Amygdala (tissue), 56 donors: ENCODE measurements at places on chromosomes 2 and 18.

- no peak for DNase-seq
Measured at GRCh38 chr2:32760628-32761027, 132.8 kb downstream of the TTC27 start.

DNA sequence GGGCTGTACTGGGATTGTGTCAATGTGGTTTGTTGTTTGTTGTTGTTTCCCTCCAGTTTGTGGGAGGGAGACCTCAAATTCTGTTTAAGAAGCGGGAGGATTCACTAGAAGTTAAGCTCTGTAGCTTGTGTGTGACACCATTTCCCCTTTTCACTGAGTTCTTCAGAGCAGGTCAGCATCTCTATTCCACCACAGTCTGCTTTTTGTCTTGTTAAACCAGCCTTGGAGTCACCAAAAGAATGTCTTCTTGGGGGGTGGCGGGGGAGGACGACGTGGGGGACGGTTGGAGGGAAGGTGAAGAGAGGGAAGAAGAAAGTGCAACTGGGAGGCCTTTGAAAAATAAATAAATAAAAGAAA, 2.3 kb upstream of the BCL11A start:
- DNase-seq: no peak

DNA sequence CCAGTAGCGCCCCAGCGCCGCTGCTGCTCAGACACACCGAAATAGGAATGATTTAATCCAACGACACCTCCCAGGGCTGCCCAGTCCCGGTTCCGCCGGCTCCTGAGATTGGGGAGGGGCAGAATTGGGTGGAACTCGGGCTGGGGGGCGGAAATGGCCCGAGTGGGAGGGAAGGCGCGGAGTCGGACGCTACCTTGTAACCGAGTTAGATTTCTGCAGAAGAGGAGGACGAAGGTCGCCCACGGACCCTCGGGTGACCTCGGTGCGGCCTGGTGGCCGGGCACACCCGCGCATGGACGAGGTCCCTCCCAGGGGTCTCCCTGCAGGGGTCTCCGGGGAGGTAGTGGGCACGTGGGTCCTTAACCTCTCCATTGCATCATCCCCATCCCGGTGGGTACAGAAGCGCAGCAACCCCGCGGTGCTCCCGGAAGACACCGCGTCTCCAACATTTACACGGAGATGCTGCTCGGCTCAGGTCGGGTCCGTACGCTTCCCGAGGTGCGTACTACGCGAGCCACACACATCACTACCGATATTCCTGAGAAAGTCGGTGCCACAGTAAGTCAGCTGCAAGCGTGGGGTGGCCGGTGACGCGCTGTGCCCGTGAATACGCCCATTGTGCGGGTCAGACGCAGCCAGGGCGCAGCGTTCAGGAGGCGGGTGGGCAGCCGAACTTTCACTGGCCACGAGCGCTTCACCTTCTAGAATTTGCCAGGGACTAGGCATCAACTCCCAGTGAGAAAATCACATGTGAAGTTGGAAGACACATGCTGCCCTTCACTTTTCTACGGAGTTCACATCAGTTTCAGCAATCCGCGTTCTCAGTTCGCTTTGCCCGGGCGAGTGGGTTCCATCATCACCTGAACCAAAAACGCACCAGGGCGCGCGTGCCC, 3.0 kb downstream of the ZNF516 start:
- DNase-seq: no peak

GRCh38 chr2:100269889-100270288, 52.4 kb downstream of the LONRF2 start:
- DNase-seq: no peak

GRCh38 chr2:84306361-84306760, 152.7 kb downstream of the SUCLG1 start:
- no peak for DNase-seq

GRCh38 chr2:42762823-42763804, 821 bp downstream of the OXER1 start:
- DNase-seq: no peak

DNA sequence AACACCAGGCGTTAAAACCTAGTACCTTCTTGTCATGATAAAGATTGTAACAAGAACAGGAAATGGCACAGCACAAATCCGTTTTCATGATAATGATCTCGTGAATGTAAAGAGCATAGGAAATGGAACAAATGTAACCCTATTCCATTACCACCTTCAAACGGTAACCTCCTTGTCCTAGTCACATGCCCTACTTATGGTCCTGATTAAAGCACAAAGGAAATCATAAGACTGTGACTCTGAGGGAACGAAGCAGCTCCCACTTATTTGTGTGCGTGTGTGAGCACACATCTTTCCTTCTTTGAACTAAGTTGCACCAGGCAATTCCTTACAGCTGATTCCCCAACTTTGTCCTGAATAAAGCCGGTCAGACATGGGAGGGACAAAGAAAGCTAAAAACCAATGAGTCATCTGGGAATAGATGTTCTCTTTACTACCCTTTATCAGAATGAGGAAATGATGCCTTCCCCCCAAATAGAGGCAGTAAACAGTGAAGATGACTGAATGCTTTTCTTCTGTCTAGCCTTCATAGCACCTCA, 192.6 kb downstream of the IKZF2 start:
- no peak for DNase-seq

DNA sequence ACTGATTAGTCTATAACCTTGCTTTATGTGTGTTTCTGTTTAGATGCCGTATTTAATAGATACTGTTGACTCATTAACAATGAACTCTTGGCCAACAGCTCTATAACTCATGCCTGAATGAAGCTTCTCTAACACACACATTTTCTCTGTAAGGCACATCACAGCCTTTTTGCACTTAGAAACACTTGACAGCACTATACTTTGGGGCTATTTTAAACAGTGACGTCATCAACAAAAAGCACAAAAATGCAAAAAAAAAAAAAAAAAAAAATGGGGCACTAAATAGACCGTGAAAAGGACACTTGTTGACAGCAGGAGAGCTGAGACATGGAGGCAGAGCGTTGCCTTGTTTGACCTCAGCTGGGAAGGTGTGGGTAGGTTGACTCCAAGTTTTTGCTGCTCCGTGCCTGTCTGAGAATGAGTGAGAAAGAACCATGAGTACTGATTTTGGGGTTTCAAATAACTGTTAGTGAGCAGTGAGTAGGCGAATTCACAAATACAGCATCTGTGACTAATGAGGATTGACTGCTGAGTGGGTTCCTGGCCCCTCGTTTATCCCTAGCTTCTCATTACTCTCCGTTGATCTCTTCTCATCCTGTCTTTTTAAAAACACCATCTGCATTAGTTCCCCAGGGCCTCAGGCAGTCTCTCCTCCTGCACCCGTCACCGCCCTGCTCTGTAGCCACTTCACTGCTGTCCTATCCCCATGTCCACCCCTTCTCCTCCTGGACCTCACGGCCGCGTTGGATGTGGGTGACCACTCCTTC, 24.4 kb downstream of the SPP2 start:
- DNase-seq: no peak

GRCh38 chr18:47343291-47343690, 91.8 kb upstream of the SKOR2 start:
- no peak for DNase-seq

- DNase-seq: no peak
Measured at GRCh38 chr2:6069381-6069780, 377.2 kb downstream of the SOX11 start.

DNA sequence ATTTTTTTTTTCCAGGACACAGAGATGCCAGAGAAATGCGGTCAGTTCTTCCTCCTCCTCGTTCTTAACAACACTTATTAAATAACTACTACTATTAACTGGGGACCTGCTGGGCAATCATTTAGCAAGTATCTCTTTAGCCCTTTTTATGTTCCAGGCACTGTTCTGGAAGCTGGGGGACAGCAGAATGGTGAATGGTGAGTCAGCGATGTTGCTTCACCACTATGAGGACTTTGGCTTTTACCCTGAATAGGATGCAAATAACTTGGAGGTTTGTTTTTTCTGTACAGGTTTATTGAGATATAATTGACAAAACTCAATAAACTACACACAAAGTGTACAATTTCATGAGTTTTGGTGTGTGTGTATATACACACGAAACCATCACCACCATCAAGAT, 179.9 kb upstream of the MSH6 start:
- no peak for DNase-seq
